Hepatic stellate cell (primary cell): ENCODE measurements at places on chromosomes 3 and 15.

GRCh38 chr15:23912191-23912590, 225.1 kb upstream of the NDN start:
- no peak for DNase-seq

GRCh38 chr3:139770577-139770976, 92.8 kb upstream of the NMNAT3 start:
- no peak for DNase-seq

DNA sequence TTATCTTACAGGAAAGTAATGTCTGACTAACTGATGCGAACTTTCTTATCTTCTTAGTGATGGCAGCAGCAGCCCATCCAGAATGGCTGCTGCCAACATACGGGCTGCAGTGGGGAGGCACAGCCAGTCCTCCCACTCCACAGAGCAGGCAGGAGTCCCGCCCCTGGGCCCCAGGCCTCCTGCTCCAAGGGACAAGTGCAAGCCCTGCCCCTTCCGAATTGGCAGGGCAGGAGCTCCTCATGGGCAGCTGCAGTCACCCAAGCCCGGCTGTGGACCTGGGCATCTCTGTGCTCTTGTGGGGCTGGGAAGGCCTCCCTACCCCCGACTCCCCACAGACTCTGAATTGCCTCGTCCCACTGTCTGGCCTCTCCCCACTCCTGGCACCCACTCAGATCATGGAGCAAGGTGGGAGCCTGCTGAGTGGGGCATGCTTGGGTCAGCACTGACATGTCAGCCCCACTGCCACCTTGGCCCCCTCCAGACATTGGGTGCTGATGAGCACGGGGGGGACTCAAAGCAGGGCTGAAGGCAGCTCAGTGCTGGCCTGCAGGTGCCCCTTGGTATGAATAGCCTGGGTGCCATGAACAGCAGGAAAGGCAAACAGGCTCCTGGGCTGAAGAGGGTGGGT, 618.9 kb upstream of the KCNMB2 start:
- no peak for DNase-seq

DNA sequence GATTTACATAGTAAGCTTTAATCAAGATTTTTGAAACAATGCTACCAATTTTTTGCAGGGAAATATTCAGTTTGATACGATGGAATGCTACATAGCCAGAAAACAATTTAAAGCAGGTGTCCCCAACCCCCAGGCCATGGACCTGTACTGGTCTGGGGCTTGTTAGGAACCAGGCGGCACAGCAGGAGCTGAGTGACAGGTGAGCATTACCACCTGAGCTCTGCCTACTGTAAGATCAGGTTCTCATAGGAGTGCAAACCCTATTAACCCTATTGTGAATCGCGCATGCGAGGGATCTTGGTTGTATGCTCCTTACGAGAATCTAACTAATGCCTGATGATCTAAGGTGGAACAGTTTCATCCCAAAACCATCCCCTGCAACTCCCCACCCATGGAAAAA, 322.6 kb upstream of the NECTIN3 start:
- no peak for DNase-seq

DNA sequence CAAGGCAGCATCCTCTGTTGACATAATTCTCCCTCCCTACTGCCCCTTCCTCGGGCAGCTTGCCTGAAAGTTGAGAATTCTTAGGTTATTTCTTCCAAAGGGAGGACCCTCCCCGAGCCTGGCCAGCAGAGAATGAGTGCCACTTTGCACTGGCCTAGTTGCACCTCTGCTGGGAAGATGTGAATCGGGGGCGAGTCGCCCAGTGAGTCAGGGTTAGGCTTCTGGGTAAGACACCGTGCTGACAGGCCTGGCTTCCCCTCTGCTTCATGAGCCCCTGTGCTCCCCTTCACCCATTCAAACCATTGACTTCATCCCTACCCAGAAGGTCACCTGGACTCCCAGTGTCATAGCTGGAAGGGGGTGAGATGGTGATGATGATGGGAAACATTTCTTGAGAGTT, 82.3 kb downstream of the AAGAB start:
- DNase-seq = no peak

DNA sequence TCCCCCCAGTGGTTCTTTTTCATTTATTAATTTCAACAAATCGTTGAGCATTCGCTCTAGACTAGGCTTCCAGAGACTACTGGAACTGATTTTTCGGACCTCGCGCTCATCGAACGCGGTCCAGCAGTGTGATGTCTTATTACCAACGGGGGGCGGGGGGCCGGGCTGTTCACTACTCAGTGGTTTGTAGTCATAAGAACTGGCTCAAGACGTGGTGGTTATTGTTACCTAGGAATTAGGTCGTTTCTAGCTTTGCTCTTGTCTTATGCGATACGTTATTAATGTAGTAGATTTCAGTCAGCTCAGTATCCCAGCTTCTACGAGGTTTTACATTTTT, 858 bp downstream of the RBM5 start:
- DNase-seq = no peak

DNA sequence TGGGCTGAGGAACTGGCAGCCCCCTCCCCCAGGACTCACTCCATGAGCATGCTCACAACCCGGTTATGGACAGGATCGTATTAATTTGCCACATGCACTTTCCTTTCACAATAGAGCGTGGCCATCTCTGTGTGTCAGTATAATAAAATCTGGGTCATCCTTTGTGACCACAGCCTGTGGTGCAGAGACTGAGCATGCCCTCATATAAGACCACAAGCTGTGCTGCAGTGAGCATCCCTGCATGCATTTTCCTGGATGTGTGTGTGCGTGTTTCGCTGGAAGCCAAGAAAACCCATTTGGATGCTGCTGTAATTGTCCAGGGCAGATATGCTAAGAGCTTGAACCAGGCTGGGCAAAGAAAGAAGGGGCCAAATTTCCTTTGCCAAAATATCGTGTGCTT, 39.7 kb downstream of the CYP11A1 start:
- no peak for DNase-seq

GRCh38 chr3:72238801-72239200, 453.9 kb upstream of the PROK2 start:
- DNase-seq = no peak

GRCh38 chr3:141366285-141367037, 1.8 kb upstream of the ZBTB38 start:
- peak; percentile 60 for DNase-seq

- DNase-seq = peak; percentile 60
Measured at GRCh38 chr15:92848852-92849598, 51.1 kb upstream of the CHD2 start.

GRCh38 chr15:85564686-85565085, 184.3 kb downstream of the AKAP13 start:
- DNase-seq = no peak

GRCh38 chr3:178948546-178948945, 123.1 kb downstream of the ZMAT3 start:
- no peak for DNase-seq

DNA sequence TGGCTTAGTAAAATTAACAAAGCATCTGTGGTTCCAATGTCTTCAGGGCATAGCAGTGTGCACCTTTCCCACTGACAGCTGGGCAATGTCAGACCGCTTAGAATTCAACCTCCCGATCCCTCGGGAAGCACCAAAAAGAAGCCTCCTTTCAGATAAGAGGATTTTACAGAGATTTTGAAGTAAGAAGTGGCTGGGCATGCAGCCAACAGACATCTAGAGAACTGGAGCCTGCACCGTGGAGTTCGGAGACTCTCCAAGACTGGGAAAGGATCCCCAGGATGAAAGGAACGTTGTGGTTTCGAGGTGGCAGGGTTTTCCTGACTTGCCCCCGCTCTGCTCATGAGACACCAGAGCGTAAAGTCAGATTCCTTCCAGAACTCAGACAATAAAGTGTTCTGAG, 5.3 kb downstream of the FAM174B start:
- no peak for DNase-seq

DNA sequence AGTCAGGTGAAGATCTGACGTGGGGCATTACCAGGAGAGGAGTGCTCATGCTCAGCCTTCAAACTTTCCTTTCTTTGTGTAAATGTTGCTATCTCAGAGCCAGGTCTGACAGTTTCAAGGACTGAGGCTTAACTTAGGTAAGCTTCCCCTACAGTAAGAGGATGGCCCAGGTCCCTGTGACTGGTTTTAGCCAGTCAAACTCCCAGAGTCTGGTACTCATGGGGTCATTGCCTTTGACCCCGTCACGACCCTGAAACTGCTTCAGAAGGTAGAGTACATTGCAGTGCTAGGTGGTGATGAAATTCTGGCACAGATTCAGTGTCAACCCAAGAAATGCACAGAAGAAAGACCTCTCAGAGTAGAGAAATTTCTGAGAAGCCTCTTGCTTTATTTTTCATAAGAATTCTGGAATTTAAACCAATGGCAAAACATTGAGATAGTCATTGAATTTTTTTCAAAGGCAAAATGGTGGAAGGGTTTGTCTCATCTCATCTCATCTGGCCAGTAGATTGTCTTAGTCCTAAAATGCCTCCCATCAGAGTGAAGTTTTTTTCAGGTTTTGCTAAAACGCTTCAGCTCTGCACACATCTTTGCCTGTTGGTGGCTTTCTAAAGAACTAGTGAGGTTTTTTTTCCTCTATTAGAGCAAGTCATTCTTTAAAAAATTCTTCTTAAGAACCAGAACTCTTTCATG, 23.1 kb downstream of the ZBTB38 start:
- DNase-seq = no peak

DNA sequence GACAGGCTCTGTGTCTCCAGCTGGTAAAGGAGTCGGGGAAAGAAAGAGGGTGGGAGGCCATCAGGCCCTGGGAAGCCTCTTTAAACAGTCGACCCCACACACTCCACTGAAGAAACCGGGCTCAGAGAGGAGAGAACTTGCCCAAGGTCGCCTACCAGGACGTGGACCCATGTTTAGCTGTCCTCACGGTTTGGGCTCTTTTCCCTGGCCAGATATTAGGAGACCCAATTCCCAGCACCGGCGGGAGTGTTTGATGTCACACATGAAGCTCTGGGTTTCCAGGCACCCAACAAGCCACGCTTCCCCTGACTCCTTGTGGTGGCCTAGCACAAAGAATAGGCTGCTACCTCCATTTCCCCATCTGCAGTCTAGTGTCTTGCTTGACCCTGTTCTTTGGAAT, 52.2 kb upstream of the GRIP2 start:
- DNase-seq = no peak

DNA sequence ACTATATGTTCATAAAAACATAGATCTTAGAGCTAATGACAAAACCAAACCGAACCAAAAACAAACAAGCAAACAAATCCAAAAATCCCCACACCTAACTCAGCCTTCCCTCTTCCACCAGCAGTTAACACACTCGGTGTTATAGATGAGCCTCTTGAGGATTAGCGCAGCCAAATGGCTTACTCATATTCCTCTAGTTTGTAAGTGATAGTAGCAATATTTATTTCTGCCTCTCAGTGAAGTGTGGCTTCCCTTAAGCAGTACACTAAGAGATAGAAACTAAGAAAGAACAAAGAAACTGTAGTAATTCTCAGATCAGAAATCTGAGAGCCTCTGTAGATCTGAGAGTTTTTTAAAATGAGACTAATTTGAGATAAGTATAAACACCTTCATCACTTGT, 2.4 kb upstream of the NCEH1 start:
- no peak for DNase-seq

- DNase-seq = peak; percentile 62
Measured at GRCh38 chr3:56988458-56989168, 71.9 kb upstream of the SPATA12 start.

- DNase-seq = no peak
Measured at GRCh38 chr15:98924401-98925049, 83.1 kb downstream of the PGPEP1L start.

GRCh38 chr15:62559381-62559733, 394.3 kb upstream of the C2CD4B start:
- DNase-seq = no peak

DNA sequence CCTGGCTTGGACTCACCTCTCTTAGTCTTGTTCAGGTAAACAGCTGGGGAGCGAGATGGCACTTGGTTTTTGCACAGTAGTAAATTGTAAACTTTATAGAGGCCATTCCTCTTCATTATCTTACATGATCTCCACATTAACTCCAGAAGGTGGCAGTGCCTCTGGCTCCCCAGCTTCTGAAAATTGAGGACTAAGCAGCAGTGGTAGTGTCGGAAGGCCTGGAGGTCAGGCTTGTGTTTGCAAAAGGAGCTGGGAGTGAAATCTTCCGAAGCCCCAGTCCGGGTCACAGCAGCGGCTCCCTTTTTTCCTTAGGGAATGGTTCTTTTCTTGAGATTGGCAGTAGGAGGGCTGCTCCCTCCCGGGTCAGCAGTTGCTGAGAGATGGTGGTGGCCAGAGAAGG, 85.7 kb downstream of the FNDC3B start:
- no peak for DNase-seq

DNA sequence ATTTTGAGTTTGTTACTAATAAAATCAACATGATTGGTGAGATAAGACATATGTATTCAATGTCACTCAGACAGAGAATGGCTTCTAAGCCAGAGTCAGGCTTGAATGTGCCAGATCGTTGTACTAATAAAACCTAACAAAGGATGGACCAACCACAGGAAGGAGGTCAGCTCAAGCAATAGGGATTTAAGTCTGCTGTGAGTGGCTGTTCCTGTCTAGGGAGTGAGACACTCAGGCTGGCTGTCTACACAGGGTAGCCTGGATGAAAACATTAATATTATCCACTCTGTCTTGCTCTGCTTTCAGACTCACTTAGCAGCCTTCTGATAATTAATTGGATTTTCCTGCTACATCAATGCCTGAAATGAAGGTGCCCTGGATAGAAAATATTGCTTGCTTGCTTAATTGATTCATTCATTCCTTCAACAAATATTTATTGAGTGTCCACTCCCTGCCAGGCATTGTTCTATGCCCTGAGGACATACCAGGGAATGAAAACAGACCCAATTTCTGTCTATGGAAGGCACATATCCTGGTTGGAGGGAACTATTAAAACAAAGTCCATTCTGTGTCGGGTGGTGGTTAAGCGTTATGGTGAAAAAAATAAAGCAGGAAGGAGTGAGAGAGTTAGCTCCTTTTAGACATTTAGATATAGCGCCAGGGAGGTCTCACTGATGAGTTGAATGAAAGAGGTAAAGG, 239.4 kb downstream of the CHST2 start:
- no peak for DNase-seq

DNA sequence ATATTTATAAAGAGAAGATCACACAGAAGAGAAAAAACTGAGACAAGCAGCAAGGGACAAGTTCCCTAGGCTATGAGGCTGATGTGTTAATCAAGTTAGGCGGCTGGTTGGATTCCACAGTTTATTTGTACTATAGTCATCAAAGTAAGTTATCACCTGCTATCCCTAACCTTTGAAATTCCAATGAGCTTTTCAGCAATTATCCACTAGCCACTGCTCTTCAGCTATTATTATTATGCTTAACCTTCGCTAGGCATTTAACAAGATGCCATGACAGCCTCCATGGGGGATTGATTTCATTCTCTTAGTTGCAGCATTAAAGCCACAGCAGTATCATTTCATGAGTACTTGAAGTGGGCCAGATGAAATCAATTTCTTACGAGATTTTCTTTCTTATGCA, 699.5 kb upstream of the NAALADL2 start:
- no peak for DNase-seq
